ENCODE measurements at places on chromosomes 3 and 15.

- DNase-seq = no peak
These were observed 866.9 kb downstream of the ROBO1 start for GRCh38 chr3:78900880-78901279.

DNA sequence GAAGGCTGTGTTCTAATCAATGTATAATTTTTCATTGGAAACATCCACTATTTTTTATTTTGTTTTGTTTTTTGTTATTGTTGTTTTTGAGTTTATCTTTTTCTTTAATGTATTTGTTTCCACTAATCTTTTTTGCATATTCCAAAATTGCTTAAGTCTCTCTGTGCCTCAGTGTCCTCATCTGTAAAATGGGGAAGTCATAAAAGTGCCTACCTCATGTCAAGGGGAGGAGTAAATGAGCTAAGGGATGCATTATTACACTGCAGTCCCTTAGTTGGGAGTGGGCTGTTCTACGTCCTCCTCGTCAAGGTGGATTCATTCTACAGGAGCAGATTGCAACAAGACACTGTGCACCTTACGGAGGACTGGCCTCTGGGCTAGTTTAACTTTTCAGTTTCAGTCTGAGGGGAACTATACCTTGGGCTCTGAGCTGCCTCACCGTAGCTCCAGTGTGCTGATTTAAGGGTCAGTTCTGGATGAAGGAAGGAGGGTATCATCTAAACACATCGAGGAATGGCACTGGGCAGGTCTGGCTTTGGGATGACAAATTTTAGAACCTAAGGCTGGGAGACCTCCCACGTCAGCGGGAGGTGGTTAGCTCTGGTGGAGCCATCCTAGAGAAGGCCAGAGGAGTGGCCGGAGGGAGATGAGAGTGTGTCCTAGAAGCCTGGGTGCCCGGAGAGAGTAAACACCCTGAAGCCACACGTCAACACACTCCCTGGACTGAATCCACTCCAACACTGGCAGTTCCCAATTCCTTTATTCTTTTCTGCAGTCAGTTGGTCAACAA lies 5.1 kb upstream of the SRP14 start:
- no peak for DNase-seq

GRCh38 chr3:25471081-25471768 lies 43.2 kb downstream of the RARB start:
- DNase-seq = no peak

GRCh38 chr3:17555525-17555924 lies 186.9 kb downstream of the TBC1D5 start:
- DNase-seq = no peak

- no peak for DNase-seq
These were observed 51.0 kb upstream of the SH3GL3 start for GRCh38 chr15:83396101-83396500.

- no peak for DNase-seq
These were observed 52.0 kb downstream of the CCR3 start for GRCh38 chr3:46293991-46294833.

GRCh38 chr15:57554812-57555179 lies 36.9 kb upstream of the MYZAP start:
- no peak for DNase-seq

DNA sequence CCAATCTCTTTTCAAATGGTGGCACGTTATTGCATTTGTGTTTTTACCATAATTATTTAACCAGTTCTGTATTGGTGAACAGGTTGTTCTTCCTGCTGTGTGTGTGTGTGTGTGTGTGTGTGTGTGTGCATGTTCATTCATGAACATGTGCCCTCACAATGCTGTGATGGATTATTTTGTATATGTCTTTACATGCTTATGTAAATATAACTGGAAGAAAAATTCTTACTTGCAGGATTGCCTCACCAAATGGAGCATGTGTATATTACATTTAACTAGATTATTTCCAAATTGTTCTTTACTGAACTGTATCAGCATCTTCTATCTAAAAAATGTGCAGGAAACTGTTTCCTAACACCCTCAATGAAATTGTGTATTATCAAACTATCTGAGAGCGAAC lies 175.2 kb upstream of the ZPLD1 start:
- no peak for DNase-seq

DNA sequence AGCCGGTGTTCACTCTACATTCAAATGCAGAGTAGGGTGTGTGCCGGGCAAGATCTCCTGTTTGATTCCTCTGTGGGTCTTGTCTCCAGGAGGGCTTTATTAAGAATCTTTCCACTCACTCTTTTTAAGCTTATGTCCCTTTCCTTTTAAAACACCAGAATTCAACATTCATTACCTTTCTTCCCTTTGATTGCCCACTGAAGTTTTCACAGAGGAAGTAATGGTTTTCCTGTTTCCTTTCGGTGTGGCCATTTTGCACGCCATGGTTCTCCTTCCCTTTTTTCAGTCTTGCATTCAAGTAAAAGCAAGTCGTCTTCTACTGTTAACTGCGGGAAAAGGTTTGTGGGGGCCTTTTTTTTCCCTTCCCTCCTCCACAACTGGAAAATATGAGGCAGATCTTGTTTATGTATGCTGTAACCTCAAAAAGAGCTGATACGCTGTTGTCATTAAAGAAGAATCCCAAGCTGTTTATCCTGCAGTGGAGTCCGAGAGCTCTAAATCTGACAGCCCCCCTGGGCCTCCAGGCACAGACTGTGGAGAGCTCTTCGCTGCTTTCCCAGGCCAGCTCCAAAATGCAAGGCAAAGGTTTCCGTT lies 40.5 kb downstream of the FILIP1L start:
- no peak for DNase-seq

- no peak for DNase-seq
These were observed 167.8 kb upstream of the CCDC54 start for GRCh38 chr3:107209302-107209990.

GRCh38 chr15:89335298-89336041 lies 846 bp upstream of the POLG start:
- no peak for DNase-seq

- DNase-seq = no peak
These were observed 14.4 kb upstream of the PLSCR1 start for GRCh38 chr3:146558781-146559180.

GRCh38 chr3:60217156-60217911 lies 1033.9 kb downstream of the FHIT start:
- DNase-seq = no peak

- no peak for DNase-seq
These were observed 72.5 kb downstream of the OPA1 start for GRCh38 chr3:193665370-193665989.

GRCh38 chr3:52120556-52121463 lies 33.4 kb downstream of the POC1A start:
- DNase-seq = no peak

GRCh38 chr3:32422943-32423342 lies 31.3 kb downstream of the CMTM7 start:
- DNase-seq = no peak

Data from stimulated activated CD8-positive, alpha-beta memory T cell treated with anti-CD3 and anti-CD28 coated beads, Interleukin-12 subunit alpha, Interleukin-12 subunit beta, amount 100 ng/mL, for 1 hour (primary cell).